ENCODE measurements at places on chromosomes 2 and 18. TPM values are rescaled to one million over a fixed set of nuclear protein-coding genes. Genes with fewer than 3 reads are reported as not detected.

DNA sequence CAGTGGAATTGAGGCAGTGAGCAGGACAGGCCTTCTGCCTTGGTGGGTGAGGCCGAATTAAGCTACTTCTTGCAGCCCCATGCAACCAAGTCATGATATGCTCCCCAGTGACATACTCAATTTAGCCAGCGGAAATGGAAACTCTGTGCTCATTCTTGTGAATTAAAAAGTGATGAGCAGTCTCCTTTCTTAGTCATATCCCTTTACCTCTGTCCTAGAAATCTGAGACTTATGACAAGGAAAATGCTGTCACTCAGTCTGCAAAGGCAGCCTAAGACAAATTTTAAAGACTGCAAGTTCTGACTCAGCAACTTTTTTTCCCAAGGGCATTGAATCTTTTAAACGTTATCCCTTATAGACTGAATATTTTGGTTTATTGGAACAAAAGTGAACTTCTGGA lies 218.2 kb downstream of the SH3BP4 start:
- H3K27me3 ChIP-seq, result no peaks in the 10 kb centered on the region
- no peak overlapping the region for H3K4me3 ChIP-seq
- H3K36me3 ChIP-seq, result no peaks in the 10 kb centered on the region
- no peaks in the 10 kb centered on the region for H3K4me1 ChIP-seq
- no peak overlapping the region for H3K27ac ChIP-seq

- H3K4me1 ChIP-seq, result no peaks in the 10 kb centered on the region
- no peaks in the 10 kb centered on the region for H3K36me3 ChIP-seq
- H3K27me3 ChIP-seq, result no peaks in the 10 kb centered on the region
- no peak overlapping the region for H3K27ac ChIP-seq
Measured at GRCh38 chr2:166520604-166521003, 26.6 kb upstream of the SCN7A start.

DNA sequence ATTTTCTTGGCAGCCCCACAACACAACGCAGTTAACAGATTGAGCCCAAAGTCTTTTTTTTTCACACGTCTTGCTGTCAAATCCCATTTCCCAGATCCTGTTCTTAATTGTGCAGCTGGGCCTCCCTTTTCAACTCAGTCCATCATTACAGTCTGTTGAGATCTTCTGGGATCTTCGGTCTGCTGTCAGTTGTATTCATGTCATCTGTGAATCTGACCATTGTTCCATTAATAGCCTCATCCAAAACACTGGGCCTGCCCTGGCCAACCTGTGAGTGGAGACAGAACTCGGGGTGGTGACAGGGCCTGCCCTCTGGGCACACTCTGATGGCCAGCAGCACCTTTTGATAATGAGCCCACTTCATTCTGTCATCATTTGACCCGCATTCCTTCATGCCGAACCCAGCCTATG lies 39.7 kb upstream of the SEMA4C start:
- H3K27ac ChIP-seq, result no peak overlapping the region
- no peaks in the 10 kb centered on the region for H3K27me3 ChIP-seq
- DNase-seq, result no peak
- no peaks in the 10 kb centered on the region for H3K36me3 ChIP-seq
- peaks cover 29% of the 10 kb centered on the region for H3K4me1 ChIP-seq

GRCh38 chr18:13187498-13187897 lies 31.1 kb upstream of the LDLRAD4 start:
- no peaks in the 10 kb centered on the region for H3K4me1 ChIP-seq
- DNase-seq, result no peak

DNA sequence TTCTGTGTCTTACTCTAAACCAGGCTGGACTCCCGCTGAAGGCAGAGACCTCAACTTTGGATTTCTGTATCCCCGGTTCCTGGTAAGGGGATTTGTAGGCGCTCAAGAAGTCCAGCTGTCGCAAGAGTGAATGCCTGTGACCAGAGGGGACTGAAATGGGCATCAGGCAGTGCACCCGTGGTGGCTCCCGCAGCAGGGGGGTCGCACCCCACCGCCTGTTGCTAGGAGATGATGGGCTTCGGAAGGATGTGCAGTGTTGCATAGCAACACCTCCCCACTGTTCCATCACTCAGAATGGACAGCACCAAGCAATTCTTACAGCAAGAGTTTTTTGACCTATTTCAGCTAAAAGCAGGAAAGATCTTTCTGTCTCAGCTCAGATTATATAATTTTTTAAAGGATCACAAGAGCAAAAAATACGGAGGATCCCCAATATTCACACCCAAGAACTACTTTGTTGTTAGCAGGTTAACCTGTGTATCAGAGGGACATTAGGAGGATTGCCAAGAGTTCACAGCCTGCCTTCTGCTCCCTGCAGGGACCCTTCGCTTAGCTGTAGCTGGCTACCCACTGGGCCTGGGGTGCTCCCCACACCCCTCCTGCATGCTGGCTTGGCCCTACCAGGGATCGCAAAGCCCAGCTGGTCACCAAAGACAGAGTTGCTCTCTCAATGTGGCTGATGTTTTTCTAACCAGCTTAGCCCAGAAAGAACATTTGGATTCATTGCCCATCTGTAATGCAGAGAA lies 63.8 kb downstream of the SOWAHC start:
- H3K27ac ChIP-seq, result no peak overlapping the region
- H3K27me3 ChIP-seq, result peaks cover 2% of the 10 kb centered on the region
- DNase-seq, result no peak
- H3K4me1 ChIP-seq, result no peaks in the 10 kb centered on the region

DNA sequence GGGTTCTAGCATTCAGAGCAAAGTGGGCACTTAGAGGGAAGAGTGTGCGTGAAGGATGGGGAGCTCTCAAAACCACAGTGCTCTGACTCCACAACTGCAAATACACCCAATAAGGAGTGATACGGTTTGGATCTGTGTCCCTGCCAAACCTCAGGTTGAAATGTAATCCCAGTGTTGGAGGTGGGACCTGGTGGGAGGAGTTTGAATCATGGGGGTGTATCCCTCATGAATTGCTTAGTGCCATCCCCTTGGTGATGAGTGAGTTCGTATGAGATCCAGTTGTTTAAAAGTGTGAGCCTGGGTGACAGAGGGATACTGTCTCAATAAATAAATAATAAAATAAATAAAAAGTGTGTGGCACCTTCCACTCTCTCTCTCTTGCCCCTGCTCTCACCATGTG lies 50.3 kb upstream of the CCDC85A start:
- no peak overlapping the region for H3K4me3 ChIP-seq
- H3K4me1 ChIP-seq, result no peaks in the 10 kb centered on the region
- no peaks in the 10 kb centered on the region for H3K27me3 ChIP-seq
- no peak for DNase-seq

DNA sequence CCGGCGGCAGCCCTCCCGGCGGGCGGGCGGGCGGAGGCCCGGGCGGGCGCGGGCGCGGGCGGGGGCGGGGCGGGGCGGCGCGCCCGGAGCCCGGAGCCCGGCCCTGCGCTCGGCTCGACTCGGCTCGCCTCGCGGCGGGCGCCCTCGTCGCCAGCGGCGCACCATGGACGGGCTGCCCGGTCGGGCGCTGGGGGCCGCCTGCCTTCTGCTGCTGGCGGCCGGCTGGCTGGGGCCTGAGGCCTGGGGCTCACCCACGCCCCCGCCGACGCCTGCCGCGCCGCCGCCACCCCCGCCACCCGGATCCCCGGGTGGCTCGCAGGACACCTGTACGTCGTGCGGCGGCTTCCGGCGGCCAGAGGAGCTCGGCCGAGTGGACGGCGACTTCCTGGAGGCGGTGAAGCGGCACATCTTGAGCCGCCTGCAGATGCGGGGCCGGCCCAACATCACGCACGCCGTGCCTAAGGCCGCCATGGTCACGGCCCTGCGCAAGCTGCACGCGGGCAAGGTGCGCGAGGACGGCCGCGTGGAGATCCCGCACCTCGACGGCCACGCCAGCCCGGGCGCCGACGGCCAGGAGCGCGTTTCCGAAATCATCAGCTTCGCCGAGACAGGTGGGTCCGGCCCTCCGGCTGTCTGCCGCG lies at the start of gene INHBB:
TSS of gene INHBB (plus strand) at position 111 of the 641 bp plus-strand sequence. CDS start at position 164, 53 bp downstream.
- H3K4me3 ChIP-seq, result no peak within 1 kb of the TSS
- DNase-seq, result no peak
- H3K27ac ChIP-seq, result no peak within 1 kb of the TSS
- H3K27me3 ChIP-seq, result peaks cover 11% of the 10 kb centered on the region

GRCh38 chr2:221569871-221570270 lies 2.2 kb downstream of the EPHA4 start:
- peaks cover 41% of the 10 kb centered on the region for H3K4me1 ChIP-seq
- no peak overlapping the region for H3K27ac ChIP-seq
- H3K36me3 ChIP-seq, result no peaks in the 10 kb centered on the region
- peak overlapping the region; percentile 93 for H3K4me3 ChIP-seq
- DNase-seq, result no peak

- DNase-seq, result no peak
- peak overlapping the region; percentile 92 for H3K27ac ChIP-seq
Measured at GRCh38 chr2:131093696-131094462, 619 bp upstream of the FAM168B start.

GRCh38 chr2:207704671-207705070 lies 6.8 kb upstream of the CCNYL1 start:
- H3K4me1 ChIP-seq, result no peaks in the 10 kb centered on the region
- H3K4me3 ChIP-seq, result no peak overlapping the region
- peaks cover 2% of the 10 kb centered on the region for H3K27me3 ChIP-seq
- H3K36me3 ChIP-seq, result no peaks in the 10 kb centered on the region
- no peak for DNase-seq

GRCh38 chr18:25067275-25068025 lies 284.5 kb downstream of the ZNF521 start:
- DNase-seq, result no peak
- no peaks in the 10 kb centered on the region for H3K36me3 ChIP-seq
- no peaks in the 10 kb centered on the region for H3K4me1 ChIP-seq
- H3K4me3 ChIP-seq, result no peak overlapping the region
- H3K27ac ChIP-seq, result no peak overlapping the region
- H3K27me3 ChIP-seq, result no peaks in the 10 kb centered on the region

GRCh38 chr2:218275371-218276072 lies 5.2 kb downstream of the PNKD start:
- peaks cover 30% of the 10 kb centered on the region for H3K4me1 ChIP-seq
- H3K27me3 ChIP-seq, result no peaks in the 10 kb centered on the region
- peaks cover 77% of the 10 kb centered on the region for H3K36me3 ChIP-seq

GRCh38 chr2:205022841-205023240 lies 477.6 kb downstream of the PARD3B start:
- peaks cover 5% of the 10 kb centered on the region for H3K4me1 ChIP-seq
- no peaks in the 10 kb centered on the region for H3K27me3 ChIP-seq
- no peaks in the 10 kb centered on the region for H3K36me3 ChIP-seq
- no peak overlapping the region for H3K4me3 ChIP-seq

DNA sequence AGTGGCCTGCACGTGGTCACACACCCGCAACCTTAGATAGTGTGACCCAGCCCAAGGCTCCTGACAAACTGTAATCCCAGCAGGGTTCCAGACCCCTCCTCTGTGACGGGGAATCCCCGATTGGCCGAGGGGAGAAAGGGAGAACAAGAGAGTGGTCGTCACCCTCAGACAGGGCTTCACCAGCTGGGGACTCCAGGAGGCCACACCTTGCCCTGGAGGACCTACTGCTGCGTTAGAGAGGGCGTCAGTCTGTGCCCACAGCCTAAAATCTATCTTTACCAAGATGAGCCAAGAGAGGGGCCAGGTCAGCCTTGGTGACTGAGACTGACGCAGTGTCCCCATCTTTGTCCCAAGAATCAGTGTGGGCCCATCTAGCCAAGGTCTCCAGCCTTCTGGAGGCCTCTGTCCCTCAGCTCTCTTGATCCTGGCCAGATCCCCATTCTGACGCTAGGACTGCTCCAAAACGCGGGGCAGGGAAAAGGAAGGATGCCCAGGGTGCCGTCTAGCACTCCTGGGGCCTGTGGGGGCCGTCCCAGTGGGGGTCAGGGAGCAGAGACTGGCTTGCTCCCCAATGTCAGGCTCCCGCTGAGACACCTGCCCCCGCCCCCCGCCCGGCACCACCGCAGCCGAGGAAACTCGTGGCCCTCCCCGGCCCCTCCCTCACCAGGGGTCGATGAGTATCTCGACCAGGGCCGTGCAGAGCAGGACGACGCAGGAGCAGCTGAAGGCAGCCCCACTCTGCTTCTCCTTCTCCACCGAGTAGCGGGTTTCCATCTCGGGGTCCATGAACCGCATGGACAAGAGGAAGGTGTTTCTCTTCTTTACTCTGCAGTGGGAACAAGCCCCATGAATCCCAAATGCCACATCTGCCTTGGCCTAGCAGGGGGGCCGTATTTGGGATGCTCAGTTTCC lies 40.9 kb downstream of the CENPO start:
- no peak overlapping the region for H3K4me3 ChIP-seq

- peaks cover 8% of the 10 kb centered on the region for H3K4me1 ChIP-seq
- no peaks in the 10 kb centered on the region for H3K27me3 ChIP-seq
- H3K36me3 ChIP-seq, result peaks cover 12% of the 10 kb centered on the region
- H3K4me3 ChIP-seq, result no peak overlapping the region
- no peak for DNase-seq
Measured at GRCh38 chr2:232295971-232296370, 82.6 kb upstream of the ALPP start.

DNA sequence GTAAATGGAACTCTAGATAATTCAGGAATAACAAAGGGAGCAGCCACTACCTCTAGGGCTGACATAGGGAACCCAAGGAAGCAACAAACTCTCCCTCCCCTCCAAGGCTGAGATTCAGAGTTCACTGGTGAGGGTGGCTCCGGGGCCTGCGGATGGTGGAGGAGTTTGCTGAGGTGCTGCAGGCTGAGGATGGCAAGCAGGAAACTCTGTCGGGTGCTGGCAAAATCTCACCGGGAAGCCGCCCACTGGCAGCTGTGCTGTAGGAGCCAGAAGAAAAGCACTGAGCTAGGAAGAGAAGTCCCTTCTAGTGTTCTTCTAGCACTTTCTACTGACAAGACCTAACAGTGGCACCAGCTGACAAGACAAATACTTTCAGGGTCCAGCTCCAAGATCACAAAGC lies 12.5 kb upstream of the HAAO start:
- DNase-seq, result no peak
- H3K4me1 ChIP-seq, result peaks cover 8% of the 10 kb centered on the region
- H3K27ac ChIP-seq, result no peak overlapping the region
- no peak overlapping the region for H3K4me3 ChIP-seq
- H3K36me3 ChIP-seq, result no peaks in the 10 kb centered on the region

- no peak overlapping the region for H3K27ac ChIP-seq
- DNase-seq, result no peak
- no peaks in the 10 kb centered on the region for H3K27me3 ChIP-seq
Measured at GRCh38 chr2:178517496-178517895, 37.2 kb downstream of the PLEKHA3 start.

DNA sequence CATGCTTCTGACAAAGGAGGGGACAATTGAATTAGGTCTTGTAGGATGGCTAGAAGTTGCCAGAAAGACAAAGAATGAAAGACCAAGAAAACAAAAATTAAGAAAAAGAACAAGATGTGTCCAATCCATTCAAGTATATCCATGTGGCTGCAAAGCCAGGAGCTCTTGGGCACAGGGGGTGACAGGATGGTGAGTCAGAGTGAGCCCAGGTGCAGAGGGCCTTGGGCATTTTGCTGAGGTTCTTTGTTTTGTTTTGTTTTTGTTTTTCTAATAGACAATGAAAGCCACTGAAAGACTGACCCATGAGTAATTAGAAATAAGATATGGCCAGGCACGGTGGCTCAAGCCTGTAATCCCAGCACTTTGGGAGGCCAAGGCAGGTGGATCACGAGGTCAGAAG lies 104.6 kb upstream of the KLHL29 start:
- DNase-seq, result no peak
- H3K27me3 ChIP-seq, result peaks cover 2% of the 10 kb centered on the region
- no peaks in the 10 kb centered on the region for H3K36me3 ChIP-seq
- H3K27ac ChIP-seq, result no peak overlapping the region

MOGAT1 gene
- total RNA-seq, result not detected

CCDC195 gene
- total RNA-seq, result not detected

SLC14A1 gene
- total RNA-seq, result 35.1 TPM

EPB41L3 gene
- 0.52 TPM for total RNA-seq

CCDC150 gene
- 0.74 TPM for total RNA-seq

HRH4 gene
- 0.39 TPM for total RNA-seq

SH2D6 gene
- total RNA-seq, result 0.25 TPM

PPP1R1C gene
- not detected for total RNA-seq

SNTG2 gene
- 0.64 TPM for total RNA-seq

RGPD3 gene
- 0.44 TPM for total RNA-seq

GREB1L gene
- total RNA-seq, result not detected

Data from CD4-positive, CD25-positive, alpha-beta regulatory T cell (primary cell).